HEK293T (cell line): ENCODE measurements at places on chromosomes 16 and 17.

DNA sequence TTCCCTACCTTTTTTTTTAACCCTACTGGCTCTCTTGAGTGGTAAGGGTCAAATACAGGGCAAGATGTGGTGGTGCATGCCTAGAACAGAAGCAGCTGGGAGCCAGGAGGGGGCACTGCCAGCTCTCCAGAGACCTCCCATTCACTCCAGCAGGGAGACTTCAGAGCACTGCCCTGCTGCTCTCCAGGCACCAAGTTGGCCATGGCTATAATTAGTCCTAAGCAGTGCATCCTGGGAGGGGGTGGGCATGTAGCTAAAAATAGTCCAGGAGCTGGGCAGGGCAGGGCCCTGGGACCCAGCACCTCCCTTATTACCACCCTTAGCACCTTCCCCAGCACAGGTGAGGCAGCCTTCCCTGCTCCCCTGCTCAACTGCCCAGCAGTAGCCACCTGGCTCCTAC, 3.5 kb downstream of the CORO6 start:
- DNase-seq = no peak

- DNase-seq = no peak
Measured at GRCh38 chr16:67339453-67339852, 12.8 kb downstream of the LRRC36 start.

DNA sequence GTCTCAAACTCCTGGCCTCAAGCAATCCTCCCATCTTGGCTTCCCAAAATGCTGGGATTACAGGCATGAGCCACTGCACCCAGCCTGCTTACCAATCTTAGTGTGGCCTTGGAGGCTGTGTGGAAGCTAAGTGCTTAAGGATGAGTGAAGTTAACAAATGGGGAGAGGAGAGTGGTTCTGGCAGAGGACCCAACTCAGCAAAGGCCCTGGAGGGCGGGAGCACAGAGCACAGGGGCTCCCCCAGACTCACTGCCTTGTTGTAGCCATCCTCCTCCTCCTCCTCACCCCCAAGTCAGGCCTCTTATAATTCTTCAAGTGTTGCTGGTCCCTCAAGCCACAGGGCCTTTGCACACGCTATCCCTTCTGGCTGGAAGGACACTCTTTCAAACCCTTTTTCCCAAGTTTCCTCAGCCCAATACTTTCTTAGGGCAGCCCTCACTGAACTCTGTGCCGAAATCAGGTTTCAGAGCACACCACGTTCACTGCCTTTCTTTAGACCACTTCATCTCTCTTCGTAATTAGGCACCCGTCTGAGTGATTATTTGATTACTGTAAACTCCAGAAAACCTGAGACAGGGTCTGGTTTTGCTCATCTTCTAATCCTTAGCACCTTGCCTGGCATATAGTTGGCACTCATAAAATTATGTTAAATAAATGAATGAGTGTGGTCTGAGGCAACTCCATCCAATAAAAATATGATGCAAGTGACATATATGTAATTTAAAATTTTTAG, 23.4 kb downstream of the NGFR start:
- DNase-seq = no peak

DNA sequence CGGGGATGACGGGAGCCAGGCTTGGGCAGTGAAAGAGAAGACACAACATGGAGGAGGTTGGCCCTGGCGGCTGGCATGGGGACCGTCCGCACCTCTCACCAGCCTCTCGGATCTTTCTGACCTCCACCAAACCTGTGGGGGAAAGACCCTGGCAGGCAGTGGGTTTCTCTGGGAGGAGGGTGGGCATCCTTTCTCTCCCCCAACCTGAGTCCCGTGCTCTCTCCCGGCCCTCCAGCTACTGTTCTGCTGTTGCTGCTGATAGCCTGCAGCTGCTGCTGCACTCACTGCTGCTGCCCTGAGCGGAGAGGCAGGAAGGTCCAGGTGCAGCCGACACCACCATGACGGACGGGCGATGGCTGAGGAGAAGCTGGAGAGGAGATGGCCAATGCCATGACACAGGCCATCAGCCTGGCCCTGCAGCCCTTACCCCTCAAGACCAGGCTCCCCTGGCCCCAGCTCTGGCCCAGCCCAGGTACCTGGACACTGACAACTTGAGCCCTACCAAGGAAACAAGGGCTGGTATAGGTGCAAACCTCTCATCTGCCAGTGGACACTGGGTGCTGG, 7.4 kb downstream of the SMIM5 start:
- no peak for DNase-seq

DNA sequence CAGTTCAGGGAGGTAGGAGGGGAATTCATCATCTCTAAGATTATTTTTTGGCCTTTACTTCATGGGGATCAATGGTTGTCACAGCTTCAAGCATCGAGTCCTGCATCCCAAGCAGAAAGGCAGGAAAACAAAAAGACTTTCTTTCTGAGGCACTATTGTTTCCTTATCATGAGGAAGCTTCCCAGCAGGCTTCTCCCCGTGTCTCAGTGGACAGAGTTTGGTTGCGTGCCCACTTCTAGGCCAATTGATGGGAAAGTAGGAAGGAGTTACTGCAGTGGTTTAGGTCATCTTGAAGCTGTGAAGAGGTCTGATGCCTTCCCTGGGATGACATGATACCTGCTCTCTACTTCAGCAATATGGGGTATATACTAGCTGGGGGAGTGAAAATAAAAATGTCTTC, 175.3 kb upstream of the CDH13 start:
- no peak for DNase-seq

- no peak for DNase-seq
Measured at GRCh38 chr17:8803531-8804420, 4.6 kb upstream of the MFSD6L start.

DNA sequence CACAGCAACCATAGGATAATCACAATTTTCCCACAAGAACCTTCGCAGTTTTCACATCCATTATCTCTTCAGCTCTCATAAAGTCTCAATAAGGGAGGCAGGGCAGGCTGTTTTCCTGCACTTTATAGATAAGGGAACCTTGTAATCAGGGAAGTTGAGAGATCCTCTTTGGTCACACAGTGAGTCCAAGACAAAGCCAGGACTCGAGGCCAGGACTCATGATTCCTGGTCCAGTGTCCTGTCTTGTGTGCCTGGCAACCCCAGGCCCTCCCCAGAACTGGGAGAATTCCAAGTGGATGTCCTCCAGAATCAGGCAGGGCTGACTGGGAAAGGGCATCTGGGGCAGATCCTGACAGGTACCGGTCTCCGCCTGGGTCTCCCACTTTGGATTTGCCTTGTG, 23.1 kb upstream of the PHF12 start:
- no peak for DNase-seq

DNA sequence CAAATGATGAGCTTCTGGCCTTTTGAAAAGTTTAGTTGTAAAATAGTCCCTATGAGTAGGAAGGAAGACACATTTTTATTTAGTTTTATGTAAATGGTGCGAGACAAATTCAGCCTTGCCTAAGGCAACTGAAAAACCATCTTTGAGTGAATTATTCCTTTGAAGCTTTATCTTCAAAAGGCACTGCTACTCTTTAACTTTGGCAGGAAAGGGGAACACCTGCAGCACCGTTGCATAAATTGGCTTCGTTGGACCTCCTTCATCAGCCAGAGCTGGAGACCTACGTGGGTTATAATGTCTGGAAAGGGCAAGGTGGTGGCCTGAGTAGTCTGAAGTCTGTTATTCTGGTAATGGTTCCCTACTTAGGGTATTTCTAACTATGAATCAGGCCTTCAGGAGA, 373.5 kb downstream of the KCNJ2 start:
- no peak for DNase-seq

- DNase-seq = no peak
Measured at GRCh38 chr17:56793531-56793930, 40.2 kb downstream of the C17orf67 start.

GRCh38 chr16:55655381-55655896, 349 bp upstream of the SLC6A2 start:
- DNase-seq = no peak

DNA sequence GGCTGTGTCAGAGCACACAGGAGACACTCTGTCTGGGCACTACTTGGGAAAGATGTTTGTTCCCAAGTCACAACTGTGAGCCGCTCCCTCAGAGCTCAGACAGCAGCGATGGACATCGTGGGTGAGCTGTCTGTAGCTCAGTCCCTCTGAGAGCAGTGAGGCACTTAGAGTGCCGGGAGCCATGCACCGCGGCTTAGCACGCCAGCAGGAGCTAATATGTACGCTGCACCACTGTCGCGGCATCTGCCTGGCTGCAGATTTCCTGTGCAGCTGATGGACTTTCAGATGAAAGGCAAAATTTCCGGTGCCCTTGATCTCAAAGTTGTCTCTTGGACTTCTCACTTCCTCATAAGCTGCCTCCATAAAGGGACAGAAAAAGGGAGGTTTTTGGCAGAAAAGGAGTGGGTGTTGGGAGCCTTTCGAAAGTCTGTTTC, 92.8 kb upstream of the ZNF469 start:
- no peak for DNase-seq

GRCh38 chr17:63700528-63701455, 867 bp upstream of the LIMD2 start:
- DNase-seq = no peak

- DNase-seq = no peak
Measured at GRCh38 chr16:29719063-29719462, 26.7 kb downstream of the C16orf54 start.

DNA sequence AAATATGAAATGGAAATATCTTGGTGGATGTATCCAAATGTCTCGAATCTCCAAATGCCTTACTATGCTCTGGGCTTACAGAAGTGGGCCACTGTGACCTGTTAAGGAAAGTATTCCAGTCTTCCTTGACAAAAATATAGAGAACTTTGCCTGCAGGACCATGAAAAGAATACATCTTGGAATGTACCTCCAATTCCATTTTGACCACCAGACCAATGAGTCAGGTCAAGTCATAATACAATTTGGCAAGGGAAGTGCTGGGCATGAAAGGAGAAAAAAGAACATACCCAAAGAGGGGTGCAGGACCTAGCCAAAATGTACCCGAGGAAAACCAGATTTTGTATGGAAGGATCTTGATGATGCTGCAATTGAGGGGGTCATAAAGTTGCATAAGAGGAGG, 1153.7 kb upstream of the GOT2 start:
- DNase-seq = no peak

- peak; percentile 98 for DNase-seq
Measured at GRCh38 chr16:2178321-2179106, 17.9 kb downstream of the CASKIN1 start.

- no peak for DNase-seq
Measured at GRCh38 chr16:15037745-15038144, 18.1 kb downstream of the NTAN1 start.

DNA sequence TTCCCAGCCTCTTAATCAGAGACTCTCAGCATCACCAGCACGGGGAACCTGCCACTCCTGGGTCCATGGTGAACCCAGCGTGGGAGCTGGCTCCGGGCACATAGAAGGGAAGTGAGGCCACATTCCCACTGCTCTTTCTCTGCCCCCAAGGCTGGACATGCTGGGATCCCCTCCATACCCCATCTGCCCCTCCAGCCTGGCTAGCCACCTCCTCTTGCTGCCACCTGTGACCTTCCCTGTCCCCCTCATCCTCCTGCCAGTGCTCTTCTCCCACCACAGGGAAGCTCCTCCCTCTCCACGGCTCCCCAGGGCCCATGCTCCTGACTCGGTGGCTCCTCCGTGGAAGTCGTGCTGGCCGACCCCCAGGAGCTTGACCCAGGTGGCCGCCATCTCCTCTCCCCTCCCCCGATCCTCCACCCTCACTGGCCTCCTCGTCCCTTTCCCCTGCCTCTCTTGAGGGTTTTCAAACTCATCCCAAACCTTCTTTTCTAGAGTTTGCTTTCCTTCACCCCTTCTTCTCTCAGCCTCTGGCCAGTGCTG, 139.1 kb upstream of the CHMP6 start:
- DNase-seq = no peak

GRCh38 chr16:49458656-49459445, 85.2 kb downstream of the C16orf78 start:
- no peak for DNase-seq

DNA sequence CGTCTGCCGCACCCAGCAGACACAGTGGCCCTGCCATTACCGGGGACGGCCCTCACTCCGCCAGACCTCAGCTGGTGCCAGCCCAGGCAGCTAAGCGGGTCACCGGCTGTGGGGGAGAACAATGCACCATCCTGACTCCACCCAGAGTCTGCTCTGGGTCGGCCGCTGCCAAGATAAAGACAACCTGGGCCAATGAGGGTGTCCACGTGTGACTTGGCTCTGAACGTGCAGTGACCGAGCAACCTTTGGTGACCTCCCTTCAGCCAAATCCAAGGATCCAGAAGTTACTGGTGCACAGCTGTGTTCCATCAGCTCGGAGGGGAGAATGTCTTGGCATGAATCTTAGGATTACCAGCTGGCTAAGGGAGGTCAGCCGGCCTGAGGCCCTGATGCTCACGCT, 155.9 kb downstream of the NTN1 start:
- no peak for DNase-seq

DNA sequence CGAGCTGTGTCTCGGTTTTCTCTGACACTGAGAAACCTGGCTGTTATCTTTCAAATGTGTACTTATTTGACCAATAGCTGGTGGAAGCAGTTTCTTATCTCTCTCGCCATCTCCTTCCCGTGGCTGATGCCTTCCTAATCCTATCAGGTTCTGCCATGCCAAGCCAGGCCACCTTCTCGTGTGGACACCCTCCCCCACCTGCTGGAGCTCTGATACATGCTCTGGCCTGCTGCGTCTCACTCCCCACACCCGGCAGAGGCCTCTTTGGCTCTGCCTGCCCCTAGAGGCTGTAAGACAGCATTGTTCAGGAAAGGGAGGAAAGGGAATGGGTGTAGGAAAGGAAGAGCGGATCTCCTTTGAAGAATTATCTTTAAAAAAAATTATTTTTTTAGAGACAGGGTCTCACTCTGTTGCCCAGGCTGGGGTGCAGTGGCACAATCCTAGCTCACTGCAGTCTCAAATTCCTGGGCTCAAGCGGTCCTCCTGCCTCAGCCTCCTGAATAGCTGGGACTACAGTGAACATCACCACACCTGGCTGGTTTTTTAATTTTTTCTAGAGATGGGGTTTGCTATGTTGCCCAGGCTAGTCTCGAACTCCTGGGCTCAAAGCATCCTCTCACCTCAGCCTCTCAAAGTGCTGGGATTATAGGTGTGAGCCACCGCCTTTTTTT, 7.5 kb upstream of the ARMC5 start:
- peak; percentile 70 for DNase-seq

- DNase-seq = no peak
Measured at GRCh38 chr16:22012241-22012640, 4.3 kb downstream of the MOSMO start.

DNA sequence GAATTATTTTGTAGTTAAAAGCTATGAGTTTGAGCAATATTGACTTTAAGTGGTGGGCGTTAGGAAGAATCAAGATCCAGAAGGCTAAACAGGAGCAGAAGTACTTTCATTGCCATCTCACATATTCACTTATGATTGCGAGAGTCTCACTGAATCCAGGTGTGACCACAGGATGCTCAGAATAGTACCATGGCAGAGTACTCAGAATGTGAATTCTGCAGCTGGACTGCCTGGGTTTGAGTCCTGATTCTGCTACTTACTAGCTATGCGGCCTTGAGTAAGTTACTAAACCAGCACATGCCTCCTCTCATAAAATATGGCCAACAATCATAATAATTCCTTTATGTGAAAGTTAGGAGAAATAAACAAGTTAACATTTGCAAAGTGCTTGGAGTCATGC, 109.5 kb downstream of the CA10 start:
- DNase-seq = no peak

- no peak for DNase-seq
Measured at GRCh38 chr17:42135664-42136653, 13.4 kb downstream of the HSPB9 start.
